ENCODE measurements at places on chromosomes 2 and 18.

GRCh38 chr2:140683658-140684057 is 1447.2 kb downstream of the LRP1B start:
- DNase-seq = no peak

GRCh38 chr2:75238670-75239330 is 39.5 kb upstream of the TACR1 start:
- no peak for DNase-seq

GRCh38 chr2:46056541-46056940 is 240.7 kb upstream of the EPAS1 start:
- no peak for DNase-seq

DNA sequence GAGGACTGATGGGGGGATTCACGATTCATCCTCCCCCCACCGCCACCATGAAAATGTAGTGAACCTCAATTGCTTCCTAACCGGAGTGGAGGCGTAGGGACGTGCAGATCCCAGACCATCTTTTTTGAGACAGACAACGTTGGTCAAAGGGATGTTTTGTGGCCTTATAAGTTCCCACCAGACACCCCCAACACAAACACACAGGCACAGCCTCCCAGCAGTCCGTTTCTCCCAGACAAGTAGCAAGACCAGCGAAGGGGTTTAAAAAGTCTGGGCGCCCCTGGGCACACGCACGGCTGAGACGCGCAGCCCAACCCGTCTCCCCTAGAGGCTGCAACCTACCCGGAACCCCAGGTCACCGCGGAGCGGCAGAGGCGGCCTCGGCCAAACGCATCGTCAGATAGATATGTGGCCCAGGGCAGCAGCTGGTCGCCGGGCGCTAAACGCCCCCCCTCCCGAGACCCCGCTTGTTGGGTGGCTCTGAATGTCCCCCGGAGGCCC is 1.3 kb downstream of the GBX2 start:
- no peak for DNase-seq

DNA sequence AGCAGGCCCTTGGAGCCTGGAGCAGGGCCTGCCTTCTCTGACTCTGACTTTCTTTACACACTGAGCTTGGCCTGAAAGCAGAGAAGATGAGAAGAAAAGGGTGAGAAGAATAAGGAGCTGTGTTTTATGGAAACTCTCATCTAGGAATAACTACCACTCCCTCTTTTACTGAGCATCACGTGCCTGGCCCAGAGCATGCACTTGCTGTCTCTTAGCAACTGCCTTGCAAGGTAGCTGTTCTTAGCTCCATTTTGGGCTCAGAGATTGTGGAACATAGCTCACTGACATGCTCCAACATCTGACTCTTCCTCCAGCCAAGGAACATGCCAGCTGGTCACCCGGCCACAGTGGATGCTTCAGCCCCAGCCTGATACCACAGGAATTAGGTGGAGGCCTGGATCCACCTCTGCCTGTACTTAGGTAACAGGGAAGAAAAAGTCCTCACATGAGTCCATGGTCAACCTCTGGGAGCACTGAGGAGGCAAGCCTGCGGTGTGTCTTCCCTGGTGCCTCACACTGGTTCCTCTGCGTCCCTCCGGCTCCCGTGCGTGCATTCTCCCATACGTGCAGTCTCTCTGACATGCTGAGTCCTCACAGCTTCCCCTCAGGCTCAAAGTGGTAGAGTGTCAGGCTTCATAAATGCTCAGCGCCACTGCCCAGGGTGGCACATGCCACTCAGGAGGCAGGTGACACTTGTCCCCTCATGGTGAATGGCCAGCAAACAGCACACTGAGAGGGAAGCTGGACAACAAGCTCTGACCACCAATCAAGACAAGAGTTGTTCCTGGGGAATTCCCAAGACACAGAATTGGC is 35.7 kb downstream of the AMER3 start:
- no peak for DNase-seq

GRCh38 chr2:54944724-54945326 is 105.4 kb downstream of the RTN4 start:
- DNase-seq = no peak

Measured in stimulated activated CD4-positive, alpha-beta T cell treated with anti-CD3 and anti-CD28 coated beads, Interleukin-12 subunit alpha, Interleukin-12 subunit beta, amount 100 ng/mL, for 24 hours (primary cell).